ENCODE measurements at places on chromosomes 6 and 20.

DNA sequence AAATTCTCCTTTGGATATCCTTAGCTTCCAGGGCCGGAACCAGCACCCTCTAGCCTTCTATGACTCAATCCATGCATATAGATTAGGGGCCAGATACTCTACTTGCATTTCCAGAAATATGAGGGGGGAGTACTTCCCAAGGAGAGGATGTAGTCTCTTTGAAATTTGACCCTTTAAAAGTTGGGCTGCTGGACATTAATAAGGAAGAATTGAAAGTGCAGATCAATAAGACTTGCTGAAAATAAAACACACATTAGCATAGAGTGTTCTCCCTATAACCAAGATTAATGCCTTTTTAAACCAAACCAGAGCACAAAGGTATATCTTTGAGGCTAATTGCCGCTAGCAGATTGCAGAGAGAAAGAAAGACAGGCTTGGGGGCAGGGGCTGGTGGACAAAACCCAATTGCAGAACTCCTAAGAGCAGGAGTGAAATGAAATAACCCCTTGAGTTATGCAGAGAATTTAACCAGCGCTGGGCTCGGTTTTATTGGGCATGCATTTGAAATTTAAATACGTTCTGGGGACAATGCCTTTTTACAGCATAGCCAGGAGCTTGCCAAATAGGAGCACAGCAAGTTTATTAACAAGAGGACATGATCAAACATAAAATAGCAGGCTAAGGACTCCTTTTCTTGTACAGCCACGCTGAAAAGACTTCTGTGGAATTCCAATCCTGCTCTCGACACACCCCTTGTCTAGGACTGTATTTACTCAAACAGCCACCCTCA lies 108.2 kb upstream of the SALL4 start:
- DNase-seq, result no peak

DNA sequence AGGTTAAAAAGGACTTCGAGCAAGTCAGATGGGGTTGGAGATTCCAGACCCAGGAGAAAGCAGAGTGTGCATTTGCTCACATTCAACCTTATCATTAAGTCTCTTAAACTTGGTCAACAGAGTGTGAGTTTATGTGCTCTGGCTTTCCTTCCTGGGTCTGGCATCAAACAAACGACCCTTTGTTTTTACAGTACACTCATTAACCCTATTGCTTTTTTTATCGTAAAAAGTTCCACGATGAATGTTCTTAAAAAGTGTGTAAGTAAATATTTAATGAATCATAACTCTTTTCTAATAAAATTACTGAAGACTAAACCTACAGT lies 2.5 kb downstream of the FYN start:
- DNase-seq, result no peak

GRCh38 chr6:120303527-120303926 lies 954.0 kb upstream of the MAN1A1 start:
- no peak for DNase-seq

DNA sequence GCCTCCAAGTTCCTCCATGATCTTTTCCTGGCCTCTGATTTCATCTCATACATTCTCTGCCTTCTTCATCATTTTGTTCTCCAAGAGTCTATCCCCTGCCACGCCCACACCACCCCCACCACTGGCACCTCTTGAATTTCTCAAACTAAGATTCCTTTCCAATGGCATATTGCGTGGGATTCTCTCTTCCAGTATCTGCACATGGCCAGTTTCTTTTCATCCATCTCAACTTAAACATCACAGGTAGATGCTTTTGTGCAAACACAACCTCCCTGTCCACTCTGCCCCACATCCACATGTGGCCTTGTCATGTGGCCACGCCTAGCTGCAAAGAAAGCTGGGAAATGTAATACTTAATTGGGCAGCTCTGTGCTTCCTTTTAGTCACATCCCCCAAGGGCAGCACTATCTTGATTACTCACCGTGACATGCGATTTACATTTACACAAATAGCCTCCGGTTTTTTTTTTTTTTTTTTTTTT lies 33.4 kb upstream of the ZMYND8 start:
- no peak for DNase-seq

DNA sequence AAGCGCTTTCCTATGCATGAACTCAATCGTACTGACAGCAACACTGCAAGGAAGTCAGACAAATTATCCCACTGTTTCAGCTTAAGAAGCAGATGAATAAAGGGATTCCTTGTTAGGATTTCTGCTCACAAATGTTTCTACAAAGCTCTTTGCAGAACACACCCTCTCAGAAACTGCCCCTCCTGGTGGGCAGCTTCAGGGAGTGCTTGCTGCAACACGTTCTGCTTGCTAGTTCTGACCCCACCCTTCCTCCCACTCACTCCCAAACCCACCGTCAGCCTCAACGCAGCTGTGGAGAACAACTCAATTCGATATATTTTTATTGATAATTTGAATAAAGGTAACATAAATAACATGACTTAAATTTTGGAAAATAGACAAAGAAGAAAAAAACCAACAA lies 250.8 kb upstream of the PRDM1 start:
- DNase-seq, result no peak

GRCh38 chr6:118253741-118254140 lies 294.4 kb upstream of the PLN start:
- DNase-seq, result no peak

- DNase-seq, result no peak
Observed at GRCh38 chr6:170005665-170006064, 254.2 kb downstream of the ERMARD start.

DNA sequence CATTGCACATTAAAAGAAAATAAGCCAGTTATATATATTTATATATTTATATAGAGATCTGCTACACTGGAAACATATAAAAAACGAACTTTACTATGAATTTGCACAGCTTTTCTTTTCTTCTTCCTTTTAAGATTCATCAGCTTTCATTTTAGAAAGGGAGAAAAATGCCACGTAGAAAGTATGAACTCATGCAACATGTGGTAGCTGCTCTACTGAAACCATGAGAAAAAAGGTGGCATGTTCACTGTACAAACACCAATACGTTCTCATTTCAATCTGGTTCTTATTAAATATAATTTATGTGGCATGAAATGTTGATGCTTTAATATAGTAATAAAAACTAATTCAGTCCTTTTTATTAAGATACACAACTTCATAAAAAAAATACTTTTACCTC lies 68.8 kb upstream of the THEMIS start:
- DNase-seq, result no peak

DNA sequence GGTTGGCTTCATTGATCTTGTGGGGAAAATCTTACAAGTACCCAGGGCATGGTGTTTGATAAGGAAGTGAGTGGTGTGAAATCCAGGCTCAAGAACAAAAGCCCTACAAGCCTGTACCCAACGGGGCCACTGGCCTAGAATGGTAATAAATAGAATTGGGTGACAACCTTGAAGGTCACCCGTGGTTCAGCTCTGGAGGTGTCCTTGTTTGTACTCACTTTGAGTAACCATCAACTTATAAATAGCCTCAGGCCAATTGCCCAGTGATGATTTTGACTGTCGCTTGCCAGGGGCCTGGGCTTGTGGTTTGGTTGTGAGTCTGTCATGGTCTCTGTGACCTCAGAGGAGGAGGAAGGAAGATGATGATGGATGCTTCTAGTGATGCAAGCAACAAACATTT lies 87.8 kb downstream of the PHACTR3 start:
- DNase-seq, result no peak

GRCh38 chr6:93418033-93418407 lies 1.3 kb downstream of the EPHA7 start:
- DNase-seq, result no peak
